ENCODE measurements at places on chromosomes 7 and 10.

DNA sequence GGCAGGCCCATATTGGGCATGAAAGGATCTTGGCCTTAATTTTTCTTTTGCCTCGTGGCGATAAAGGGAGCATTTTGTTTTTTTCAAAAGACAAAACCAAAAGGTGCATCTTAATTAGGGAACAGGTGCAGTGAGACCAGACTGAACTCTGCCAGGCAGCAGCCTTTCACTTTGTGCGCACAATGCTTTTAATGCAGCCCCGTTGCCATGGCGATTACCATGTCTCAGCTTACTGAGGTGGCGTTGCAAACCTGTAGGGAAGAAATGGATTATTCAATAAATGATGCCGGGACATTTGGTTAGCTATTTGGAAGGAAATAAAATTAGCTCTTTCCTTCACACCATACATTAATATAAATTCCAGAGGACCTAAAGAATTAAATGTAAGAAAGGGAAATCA, 61.9 kb downstream of the MYL10 start:
- DNase-seq: no peak

GRCh38 chr7:73727952-73728351, 8.5 kb upstream of the STX1A start:
- DNase-seq: no peak

DNA sequence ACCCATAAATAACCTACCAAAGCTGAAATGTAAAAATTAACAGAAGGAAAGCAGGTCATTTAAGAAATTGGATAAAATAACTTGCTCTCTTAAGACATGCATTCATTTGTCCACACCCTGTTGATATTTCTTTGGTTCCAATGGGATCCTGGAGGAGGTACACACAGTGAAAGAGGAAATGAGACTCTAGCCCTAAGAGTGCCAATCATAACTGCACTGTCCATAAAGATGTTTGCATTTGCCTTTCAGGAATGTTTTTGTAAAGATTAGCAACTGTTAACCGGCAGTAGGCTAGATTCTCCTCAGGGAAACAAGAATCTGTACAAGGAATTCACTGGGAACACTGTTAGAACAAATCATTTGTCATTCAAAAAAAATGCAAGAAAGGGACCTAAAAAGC, 61.0 kb downstream of the MEOX2 start:
- DNase-seq: no peak

GRCh38 chr7:26388256-26388655, 96.6 kb downstream of the SNX10 start:
- DNase-seq: no peak

DNA sequence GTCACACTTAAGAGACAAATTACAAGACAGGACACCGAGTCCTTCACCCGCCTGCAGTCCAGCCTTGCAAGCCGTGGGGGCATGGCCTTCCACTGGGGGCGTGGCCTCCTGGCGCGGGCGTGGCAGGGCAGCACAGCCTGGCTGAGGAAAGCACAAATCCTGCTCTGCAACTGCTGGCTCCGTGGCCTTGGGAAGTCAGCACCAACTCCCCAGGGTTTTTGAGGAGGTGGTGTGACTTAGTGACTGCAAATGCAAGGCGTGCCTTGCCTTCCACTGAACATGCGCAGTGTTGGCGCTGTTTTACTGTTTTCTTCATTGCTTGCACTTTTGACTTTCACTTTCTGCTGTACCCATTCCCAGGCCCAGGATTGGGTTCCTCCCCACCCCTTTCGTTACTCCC, 12.9 kb upstream of the BMS1 start:
- no peak for DNase-seq
